ENCODE measurements at places on chromosomes 5 and 9.

- no peak for ATAC-seq
These were observed 46.6 kb downstream of the ATG10 start for GRCh38 chr5:82018462-82018861.

GRCh38 chr9:116476935-116477381 is 210.1 kb upstream of the TRIM32 start:
- no peak for ATAC-seq

GRCh38 chr9:135365013-135365768 is 114.4 kb upstream of the PPP1R26 start:
- no peak for ATAC-seq

GRCh38 chr9:126240835-126241234 is 85.8 kb upstream of the MVB12B start:
- no peak for ATAC-seq

- ATAC-seq, result no peak
These were observed 526.4 kb downstream of the NR2F1-AS1 start for GRCh38 chr5:93054424-93055163.

- no peak for ATAC-seq
These were observed 236.2 kb downstream of the NNT start for GRCh38 chr5:43839218-43839617.

GRCh38 chr9:127578627-127578951 is 33.5 kb upstream of the STXBP1 start:
- ATAC-seq, result no peak

GRCh38 chr9:33942471-33943083 is 106.1 kb downstream of the UBAP2 start:
- ATAC-seq, result no peak

DNA sequence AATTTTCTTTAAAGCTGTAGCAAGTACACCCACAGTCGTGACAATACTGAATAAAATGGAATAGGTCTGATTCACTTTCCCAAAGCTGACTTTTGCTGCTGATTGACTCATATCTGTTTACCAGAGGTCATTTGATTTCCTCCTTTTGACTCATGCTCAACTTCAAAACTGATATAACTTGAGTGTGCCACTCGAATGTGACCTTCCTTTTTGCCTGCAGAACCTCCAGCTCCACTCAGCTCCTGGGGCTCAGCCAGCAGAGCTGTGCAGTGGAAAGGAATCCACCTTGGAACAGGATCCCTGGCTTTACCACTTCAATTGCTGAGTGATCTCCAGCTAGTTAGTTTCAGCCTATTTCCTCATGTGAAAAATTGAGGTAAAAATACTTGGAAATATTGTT is 84.1 kb downstream of the FEM1C start:
- ATAC-seq, result peak; percentile 90

DNA sequence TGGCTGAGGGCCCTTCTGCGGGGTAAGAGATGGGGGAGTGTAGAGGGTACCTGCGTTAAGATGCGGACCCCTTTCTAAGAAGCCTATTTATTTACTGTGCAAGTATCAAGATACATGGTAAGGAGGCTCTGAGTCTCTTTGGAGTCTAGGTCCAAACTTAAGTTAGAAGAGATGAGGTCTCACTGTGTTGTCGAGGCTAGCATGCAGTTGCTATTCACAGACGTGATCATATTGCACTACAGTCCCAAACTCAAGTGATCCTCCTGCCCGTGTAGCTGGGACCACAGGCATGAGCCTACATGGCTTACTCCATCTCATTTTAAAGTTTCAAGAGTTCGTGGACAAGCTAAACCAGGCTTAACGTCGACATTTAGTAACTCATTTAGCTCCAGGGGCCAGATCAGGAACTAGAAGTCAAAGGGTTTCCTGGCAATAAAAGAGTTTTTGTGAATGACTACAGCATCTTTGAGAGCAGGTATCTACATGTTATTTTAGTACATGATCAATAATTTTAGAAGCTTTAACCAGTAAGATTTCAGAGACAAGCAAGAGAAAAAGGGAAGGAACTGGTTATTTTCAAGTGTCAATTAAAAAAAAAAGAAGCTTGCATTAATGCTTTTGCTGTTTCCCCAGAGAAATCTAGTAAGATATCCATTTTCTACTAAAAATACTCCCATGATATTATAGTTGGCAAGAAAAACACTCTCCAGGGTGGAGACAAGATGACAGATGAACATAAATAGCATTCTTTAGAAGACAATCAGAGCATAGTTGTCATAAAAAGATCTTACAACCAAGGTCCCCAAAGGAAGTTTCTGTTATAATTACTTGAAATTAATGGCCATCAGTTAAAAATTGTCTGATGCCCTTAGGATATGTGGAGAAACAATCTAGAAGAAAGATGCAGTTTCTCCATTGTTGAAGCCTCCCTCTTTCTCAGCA is 141.3 kb downstream of the SCAMP1 start:
- ATAC-seq, result no peak

- no peak for ATAC-seq
These were observed 42.2 kb downstream of the ERP44 start for GRCh38 chr9:100056561-100056960.

DNA sequence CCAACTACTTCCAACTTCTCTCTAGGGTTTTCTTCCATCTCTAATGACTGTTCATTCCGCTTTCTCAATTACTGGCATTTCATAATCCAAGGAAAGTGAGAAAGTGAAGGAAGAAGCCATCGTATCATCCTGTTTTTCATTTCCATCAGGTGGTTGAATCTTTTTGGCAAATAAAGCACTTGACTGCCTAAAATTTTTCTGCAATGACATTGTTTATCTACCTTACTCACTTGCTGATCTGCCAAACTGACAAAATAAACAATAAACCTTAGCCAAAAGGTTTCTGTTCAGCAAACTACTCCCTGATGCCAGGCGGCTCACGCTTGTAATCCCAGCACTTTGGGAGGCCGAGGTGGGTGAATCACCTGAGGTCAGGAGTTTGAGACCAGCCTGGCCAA is 18.4 kb downstream of the FNBP1 start:
- ATAC-seq, result no peak

Measured in esophagus mucosa (tissue), 1 donor.